ENCODE measurements at places on chromosomes 7 and 10.
A peak's percentile ranks its signal among the peaks of the same experiment; 100 is the strongest.

DNA sequence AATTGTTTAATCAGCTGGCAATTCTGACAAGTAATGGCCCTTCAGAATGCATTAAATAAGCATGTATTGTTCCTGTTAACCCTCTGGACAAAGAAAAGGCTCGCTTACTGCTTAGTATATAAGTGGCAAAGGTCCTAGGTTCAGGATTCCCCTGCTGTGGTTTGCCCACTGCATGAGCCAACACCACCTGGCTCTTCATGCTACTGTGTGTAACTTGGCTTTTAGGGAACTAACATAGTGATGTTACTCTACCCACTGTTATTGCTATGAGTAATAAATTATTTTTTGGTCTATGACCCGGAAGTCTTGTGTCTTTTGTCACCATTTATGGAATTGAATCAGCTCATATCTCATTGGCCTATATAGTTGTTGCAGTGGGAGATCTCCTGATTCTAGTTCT is 791.7 kb upstream of the PHF14 start:
- DNase-seq = no peak

DNA sequence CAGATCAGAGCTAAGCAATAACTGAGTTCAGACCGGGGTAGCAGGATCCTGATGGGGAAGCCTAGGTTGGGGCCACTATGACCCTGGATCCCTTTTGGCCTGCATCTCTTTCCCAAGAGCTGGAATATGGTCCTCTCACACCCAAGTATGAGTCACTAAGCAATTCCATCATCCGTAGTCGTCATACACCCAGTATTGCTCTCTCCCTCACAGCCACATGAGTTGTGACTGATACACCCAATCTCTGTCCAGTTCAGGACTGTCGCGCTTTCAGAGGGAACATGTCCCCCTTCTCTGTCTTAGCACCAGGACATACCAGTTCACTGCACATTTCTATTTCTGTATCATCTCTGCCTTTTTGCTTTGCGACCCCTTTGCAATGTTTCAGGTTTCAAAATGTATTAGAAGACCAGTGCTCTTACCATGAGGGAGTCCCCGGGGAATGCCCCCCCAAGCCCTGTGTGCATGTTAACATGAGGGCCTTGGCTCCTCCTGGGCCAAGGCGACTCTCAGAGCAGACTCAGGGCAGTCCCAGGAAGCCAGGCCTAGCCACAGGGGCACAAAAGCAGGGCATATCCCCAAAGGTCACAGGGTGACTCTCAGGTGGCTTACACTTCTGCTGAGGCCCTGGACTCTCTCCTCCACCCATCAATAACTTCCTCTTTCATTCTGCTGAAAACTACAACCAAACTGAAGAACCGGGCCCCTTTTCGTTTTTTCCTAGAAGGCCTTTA is 75.3 kb upstream of the SAMD8 start:
- no peak for DNase-seq

DNA sequence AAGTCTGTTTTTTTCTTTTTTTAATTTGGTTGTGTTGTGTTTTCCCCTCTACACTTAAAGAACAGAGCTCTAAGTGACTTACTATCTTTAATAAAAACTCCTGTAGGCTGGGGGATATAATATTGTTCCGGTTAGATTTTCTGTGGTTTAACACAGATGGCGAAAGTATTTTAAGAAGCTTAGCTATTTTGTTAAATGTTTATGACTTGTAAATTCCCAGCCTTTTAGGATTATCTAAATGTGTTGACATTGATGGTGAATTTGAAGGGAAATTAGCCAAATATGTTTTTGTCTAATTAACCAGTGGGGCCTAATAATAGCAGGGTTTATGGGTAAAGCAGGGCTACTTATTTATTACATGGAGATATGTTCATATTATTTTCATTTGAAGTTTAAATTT is 538.5 kb downstream of the INHBA start:
- DNase-seq = no peak

- DNase-seq = no peak
Measured at GRCh38 chr10:132704008-132704814, 81.7 kb downstream of the NKX6-2 start.

DNA sequence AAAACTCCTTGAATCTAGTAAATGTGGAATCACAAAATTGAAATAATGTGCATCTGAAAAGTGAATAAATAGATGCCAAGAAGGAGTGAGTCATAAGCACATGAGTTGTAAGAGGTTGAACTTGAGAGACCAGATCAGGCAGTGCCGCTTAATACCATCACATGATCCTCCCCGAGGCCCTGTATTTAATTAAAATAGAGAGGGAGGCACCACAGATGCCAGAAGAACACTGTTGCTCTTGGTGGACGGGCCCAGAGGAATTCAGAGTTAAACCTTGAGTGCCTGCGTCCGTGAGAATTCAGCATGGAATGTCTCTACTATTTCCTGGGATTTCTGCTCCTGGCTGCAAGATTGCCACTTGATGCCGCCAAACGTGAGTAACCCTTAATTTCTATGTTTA is at the start of gene GPNMB:
TSS of gene GPNMB (plus strand) at position 221 of the 400 bp plus-strand sequence. CDS start at position 304, 83 bp downstream.
- DNase-seq = peak; percentile 57

DNA sequence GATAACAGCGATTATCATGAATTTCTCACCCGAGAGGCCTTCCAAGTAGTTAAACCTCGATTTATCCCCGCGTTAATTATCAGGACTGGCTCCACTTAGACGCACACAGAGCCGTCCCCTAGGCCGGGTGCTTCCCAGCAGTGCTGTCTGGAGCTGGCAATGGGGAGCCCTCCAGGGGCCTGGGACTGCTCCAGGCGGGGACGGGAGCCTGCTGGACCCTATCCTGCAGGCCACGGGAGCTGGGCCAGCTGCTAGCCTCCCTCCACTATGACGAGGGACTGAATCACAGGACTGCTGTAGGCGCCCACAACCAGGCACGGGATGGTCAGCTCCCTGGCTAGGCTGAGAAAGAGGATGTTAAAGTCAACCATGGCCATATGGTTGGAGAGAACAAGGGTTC is 229.1 kb downstream of the ELFN1 start:
- no peak for DNase-seq

DNA sequence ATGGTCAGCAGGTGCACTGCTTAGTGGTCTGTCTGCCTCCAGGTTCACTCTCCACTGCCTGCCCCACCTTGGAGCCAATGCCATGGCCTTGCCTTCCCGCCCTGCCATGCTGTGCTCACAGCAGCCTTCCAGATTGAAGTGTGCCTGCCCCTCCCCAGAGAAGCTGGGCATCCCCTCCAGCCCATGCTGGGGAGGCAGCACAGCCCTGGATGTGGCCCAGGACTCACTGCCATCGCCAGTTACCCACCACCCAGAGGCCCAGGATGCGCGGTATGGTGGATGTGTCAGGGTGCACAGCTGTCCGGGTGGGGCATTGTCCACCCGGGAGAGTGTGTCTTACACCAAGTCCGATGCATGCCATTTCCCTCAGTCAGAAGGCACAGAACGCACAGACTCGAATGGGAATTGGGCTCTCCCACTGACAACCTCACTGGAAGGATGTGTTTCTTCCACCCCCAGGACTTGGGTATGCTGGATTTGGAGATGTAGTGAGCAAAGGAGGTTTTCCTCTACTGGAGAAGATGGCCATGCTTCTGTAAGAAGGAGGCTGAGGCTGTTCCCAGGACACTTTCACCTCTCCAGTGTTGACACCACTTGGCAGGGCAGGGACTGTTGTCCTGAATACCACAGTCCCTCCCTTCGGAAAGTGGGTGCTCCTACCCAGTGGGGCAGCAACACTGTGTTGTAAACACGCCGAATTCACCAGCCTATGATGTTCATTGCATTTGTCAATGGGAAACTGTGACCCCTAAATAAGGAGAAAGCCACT is 122.0 kb downstream of the ADARB2 start:
- DNase-seq = no peak

- no peak for DNase-seq
Measured at GRCh38 chr10:102452672-102453340, 1.5 kb upstream of the C10orf95 start.
